ENCODE measurements at places on chromosomes 16 and 17. TPM values are rescaled to one million over a fixed set of nuclear protein-coding genes. Genes with fewer than 3 reads are reported as not detected.

- no peak for DNase-seq
Measured at GRCh38 chr17:58365980-58366595, 14.1 kb upstream of the SUPT4H1 start.

DNA sequence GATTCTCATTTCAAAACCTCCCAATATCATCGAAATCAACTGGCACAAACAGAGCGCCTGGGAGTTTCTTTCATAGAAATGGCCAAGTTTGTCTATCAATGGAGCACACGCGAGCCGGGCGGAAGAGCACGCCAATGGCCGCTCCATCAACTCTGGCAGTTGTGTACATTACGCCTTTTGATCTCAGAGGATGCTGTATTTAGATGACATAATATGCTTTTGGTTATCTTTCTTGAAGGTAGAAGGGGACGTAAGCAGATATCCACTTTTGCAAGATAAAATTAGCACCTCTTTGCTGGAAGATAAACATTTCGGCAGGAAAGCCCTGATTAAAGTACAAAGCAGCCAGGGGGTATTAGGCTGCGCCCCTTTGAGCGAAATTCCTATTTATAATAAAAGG is 287.4 kb downstream of the IRF8 start:
- no peak for DNase-seq

GRCh38 chr16:2985462-2985861 is 5.2 kb upstream of the PKMYT1 start:
- no peak for DNase-seq

TRIM72 gene
- total RNA-seq: not detected

CA5A gene
- total RNA-seq: not detected

All from mammary epithelial cell (primary cell).